Uterus (tissue), 4 donors: ENCODE measurements at places on chromosomes 12 and 14.

DNA sequence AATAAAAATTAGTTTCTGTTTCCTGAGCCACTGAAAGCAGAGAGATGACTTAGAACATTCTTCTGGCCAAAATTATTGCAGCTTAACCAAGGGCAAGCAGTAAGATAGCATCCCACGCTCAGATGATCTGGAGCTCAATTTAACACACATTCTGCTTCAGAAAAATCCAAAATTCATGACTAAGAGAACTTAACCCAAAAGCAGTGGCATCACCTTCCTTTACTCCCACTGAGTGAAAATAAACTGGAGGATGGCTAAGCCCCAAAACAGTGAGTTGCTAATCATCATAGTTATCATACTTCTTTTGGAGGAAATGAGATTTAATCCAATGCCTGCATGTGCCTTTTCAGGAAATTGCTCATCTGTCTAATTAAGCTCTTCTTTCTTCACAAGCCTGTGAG lies 195.4 kb downstream of the DUSP6 start:
- no peak overlapping the region for H3K27ac ChIP-seq
- H3K4me1 ChIP-seq, result no peaks in the 10 kb centered on the region
- no peaks in the 10 kb centered on the region for H3K36me3 ChIP-seq
- DNase-seq, result no peak
- H3K27me3 ChIP-seq, result no peaks in the 10 kb centered on the region

DNA sequence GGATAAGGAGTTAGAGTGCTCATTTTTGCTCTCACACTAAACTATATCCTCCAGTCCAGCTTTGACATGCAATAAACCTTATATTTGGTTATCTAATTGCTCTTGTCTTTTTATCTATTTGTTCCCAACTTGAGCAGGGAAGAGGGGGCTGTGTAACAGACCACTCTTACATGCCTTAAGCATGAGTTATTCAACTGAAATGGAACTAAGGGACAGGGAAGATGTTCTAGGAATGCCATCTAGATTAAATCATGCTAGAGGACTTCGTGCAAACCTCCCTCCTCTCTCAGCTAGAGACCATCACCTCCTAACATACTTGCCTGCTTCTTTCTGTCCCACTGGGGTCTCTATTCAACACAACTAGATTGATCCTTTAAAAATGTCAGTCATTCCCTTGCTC lies 20.6 kb downstream of the SPX start:
- H3K27me3 ChIP-seq, result no peaks in the 10 kb centered on the region
- H3K4me1 ChIP-seq, result no peaks in the 10 kb centered on the region
- DNase-seq, result no peak
- no peaks in the 10 kb centered on the region for H3K36me3 ChIP-seq
- no peak overlapping the region for H3K27ac ChIP-seq

- H3K4me1 ChIP-seq, result no peaks in the 10 kb centered on the region
- DNase-seq, result no peak
- no peak overlapping the region for H3K27ac ChIP-seq
- no peaks in the 10 kb centered on the region for H3K27me3 ChIP-seq
- no peaks in the 10 kb centered on the region for H3K36me3 ChIP-seq
These were observed 6.8 kb upstream of the KRT83 start for GRCh38 chr12:52327830-52328500.

DNA sequence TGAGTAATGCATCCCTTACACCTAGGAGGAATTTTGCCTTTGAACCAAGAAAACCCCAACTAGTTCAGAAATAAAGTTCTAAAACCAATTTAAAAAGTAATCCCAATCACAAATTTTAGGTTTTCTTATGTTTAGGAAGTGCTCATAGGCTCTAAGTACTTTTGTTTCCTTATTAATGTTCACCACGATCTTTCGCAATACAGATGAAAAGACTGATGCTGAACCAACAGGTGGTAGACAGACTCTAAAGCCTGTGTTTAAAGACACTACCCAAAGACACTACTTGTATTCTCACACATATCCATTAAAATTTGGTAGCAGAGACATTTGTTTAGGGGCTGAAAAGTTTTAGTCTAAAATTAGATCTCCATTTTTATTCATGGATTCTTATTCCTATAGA lies 10.6 kb upstream of the PHLDA1 start:
- H3K36me3 ChIP-seq, result no peaks in the 10 kb centered on the region
- H3K27ac ChIP-seq, result no peak overlapping the region
- H3K27me3 ChIP-seq, result no peaks in the 10 kb centered on the region
- H3K4me3 ChIP-seq, result no peak overlapping the region
- H3K4me1 ChIP-seq, result no peaks in the 10 kb centered on the region

- H3K4me3 ChIP-seq, result no peak overlapping the region
- no peaks in the 10 kb centered on the region for H3K27me3 ChIP-seq
- DNase-seq, result no peak
These were observed 35.4 kb downstream of the RAD52 start for GRCh38 chr12:913919-914698.

DNA sequence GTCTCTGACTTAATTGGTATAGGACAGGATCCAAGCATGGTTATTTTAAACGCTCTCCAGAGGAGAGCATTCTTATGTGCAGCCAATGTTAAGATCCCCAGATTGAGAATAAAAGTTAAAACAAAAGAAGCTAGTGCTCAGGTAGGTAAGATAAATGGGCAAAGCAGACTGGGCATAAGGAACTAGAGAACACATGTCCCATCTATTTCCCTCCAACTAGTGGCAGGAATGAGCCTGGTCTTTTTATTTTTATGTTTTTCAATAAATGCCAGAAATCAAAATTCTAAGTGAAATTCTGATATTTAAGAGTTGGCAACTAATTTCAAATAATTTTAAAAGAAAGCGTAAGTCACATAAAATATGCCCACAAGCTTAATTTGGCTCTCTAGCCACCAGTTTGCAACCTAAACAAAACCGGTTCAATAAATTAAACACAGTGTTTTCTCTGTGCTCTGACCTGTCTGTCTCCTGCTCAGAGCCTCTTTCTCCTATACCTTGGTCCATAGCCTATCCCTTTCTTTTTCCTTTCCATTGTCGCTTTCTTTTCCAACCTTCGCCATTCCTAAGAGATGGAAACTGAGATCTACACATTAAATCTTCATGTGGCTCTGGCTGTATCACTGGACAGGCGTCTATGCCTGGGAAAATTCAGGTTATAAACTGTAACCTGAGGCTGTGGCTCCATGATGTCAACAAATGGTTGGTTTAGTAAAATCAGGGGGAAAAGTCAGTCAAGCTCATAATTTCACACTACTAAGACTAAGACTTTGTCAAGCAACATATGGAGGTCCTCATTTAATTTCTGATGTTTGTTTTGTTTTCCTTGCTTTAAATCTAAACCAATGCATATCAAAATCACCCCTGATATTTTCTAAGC lies 5.5 kb downstream of the SLC38A1 start:
- no peak overlapping the region for H3K4me3 ChIP-seq
- no peak for DNase-seq
- no peaks in the 10 kb centered on the region for H3K27me3 ChIP-seq

GRCh38 chr14:50423529-50423928 lies 26.8 kb upstream of the CDKL1 start:
- no peak for DNase-seq
- no peaks in the 10 kb centered on the region for H3K36me3 ChIP-seq
- H3K4me1 ChIP-seq, result no peaks in the 10 kb centered on the region
- no peak overlapping the region for H3K4me3 ChIP-seq
- no peak overlapping the region for H3K27ac ChIP-seq

GRCh38 chr12:71242511-71242910 lies 84.7 kb upstream of the TSPAN8 start:
- H3K27me3 ChIP-seq, result no peaks in the 10 kb centered on the region
- H3K4me3 ChIP-seq, result no peak overlapping the region
- DNase-seq, result no peak
- no peaks in the 10 kb centered on the region for H3K4me1 ChIP-seq
- H3K27ac ChIP-seq, result no peak overlapping the region

GRCh38 chr14:68796418-68797101 lies 3.7 kb upstream of the ZFP36L1 start:
- no peaks in the 10 kb centered on the region for H3K4me1 ChIP-seq
- no peaks in the 10 kb centered on the region for H3K27me3 ChIP-seq
- peak; percentile 35 for DNase-seq
- H3K27ac ChIP-seq, result peak overlapping the region; percentile 96
- H3K4me3 ChIP-seq, result peak overlapping the region; percentile 96

- H3K36me3 ChIP-seq, result no peaks in the 10 kb centered on the region
- no peak overlapping the region for H3K27ac ChIP-seq
- no peak overlapping the region for H3K4me3 ChIP-seq
- H3K4me1 ChIP-seq, result no peaks in the 10 kb centered on the region
- peak; percentile 56 for DNase-seq
- no peaks in the 10 kb centered on the region for H3K27me3 ChIP-seq
These were observed 1.5 kb upstream of the KRT6A start for GRCh38 chr12:52494518-52494917.

DNA sequence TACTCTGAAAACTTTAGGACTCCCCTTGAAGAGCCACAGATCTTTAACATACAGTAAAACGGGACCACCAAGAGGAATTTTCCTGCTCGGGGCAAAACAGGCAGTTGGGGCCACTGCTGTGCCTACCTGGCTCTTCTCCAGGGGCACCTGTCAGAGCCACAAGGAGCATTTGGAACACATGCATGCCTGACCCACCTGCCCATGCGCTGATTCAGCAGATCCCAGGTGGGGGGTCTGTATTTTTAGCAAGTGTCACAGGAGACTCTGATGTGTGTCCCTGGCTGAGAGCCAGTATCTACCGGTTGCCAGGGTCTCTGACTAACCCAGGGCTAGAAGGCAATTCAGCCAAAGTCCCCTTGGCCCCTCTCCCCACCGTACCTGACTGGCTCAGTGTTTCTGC lies 6.5 kb downstream of the CTDSP2 start:
- DNase-seq, result no peak
- H3K27ac ChIP-seq, result peak overlapping the region; percentile 96
- no peaks in the 10 kb centered on the region for H3K36me3 ChIP-seq
- H3K4me1 ChIP-seq, result peaks cover 57% of the 10 kb centered on the region

GRCh38 chr14:23829736-23830471 lies 123.7 kb upstream of the DHRS4 start:
- no peaks in the 10 kb centered on the region for H3K36me3 ChIP-seq
- no peaks in the 10 kb centered on the region for H3K4me1 ChIP-seq
- H3K4me3 ChIP-seq, result no peak overlapping the region
- H3K27me3 ChIP-seq, result no peaks in the 10 kb centered on the region
- no peak for DNase-seq

DNA sequence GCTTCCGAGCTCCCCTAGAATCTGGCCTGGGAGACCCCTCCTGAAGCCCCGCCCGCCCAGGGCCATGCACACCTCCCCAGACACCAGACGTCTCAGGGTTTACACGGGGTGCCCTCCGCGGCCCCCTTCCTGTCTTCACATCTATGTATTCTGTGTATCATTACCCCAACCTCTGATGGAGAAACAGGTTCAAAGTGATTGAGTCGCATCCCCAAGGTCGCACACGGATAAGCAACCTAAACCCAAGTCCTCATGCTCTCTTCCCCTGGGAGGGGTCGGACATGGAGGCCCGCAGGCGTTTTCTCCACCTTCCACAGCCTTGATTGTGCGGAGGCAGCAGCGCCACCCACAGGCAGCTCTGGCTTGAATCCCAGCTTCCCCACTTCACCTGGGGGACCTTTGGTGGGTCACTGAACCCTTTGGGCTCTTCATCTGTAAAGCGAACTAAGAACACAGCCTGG lies 237.3 kb downstream of the BCL11B start:
- no peaks in the 10 kb centered on the region for H3K36me3 ChIP-seq
- DNase-seq, result no peak
- peak overlapping the region; percentile 36 for H3K27ac ChIP-seq

DNA sequence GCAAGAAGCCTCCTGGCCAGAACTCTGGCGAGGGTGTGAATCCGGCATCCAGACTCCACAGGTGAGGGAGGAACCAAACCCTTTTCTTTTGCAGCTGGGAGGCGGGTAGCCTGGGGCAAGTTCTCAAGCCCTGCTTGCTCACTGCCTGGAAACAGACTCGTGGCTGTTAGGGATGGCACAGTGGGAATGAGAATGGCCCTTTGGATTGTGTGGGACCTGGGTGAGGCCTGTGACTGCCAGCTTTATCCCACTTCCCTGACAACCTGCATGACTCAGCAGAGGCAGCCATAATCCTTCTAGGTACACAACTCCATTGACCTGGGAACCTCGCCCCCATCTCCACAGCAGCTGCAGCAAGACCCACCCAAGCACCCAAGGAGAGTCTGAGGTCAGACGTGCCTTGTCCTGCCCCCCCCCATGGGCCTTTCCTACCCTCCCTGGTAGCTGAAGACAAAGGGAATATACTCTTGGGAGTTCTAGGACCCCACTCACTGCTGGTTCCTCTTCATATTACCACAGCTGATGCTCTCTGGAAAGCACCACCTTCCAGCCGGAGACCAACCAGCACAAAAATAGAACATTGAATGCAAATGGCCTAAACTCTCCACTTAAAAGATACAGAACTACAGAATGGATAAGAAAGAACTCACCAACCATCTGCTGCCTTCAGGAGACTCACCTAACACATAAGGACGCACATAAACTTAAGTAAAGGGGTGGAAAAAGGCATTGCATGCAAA lies 5.1 kb upstream of the GPR33 start:
- H3K27me3 ChIP-seq, result no peaks in the 10 kb centered on the region
- no peak for DNase-seq
- no peaks in the 10 kb centered on the region for H3K4me1 ChIP-seq
- H3K36me3 ChIP-seq, result no peaks in the 10 kb centered on the region
- H3K27ac ChIP-seq, result no peak overlapping the region

DNA sequence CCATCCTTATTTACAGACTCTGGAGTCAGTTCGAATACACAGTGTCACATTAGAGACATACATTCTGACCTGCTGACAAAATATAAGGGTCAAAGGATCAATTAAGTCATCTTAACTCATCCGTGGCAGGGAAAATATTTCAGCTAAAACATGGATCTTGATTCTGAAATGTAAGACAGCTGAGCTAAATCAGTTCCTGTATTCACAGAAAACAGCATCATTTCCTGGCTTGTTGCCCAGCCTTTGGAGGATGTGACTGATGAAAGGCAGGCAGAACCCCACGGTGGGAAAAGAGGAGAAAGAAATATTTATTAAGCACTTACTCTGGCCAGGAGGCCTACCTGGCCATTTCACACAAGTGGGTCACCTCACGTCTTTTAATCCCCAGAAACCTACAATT lies 101.9 kb downstream of the GAS2L3 start:
- H3K27me3 ChIP-seq, result no peaks in the 10 kb centered on the region
- no peak overlapping the region for H3K4me3 ChIP-seq
- no peak overlapping the region for H3K27ac ChIP-seq
- no peaks in the 10 kb centered on the region for H3K36me3 ChIP-seq

DNA sequence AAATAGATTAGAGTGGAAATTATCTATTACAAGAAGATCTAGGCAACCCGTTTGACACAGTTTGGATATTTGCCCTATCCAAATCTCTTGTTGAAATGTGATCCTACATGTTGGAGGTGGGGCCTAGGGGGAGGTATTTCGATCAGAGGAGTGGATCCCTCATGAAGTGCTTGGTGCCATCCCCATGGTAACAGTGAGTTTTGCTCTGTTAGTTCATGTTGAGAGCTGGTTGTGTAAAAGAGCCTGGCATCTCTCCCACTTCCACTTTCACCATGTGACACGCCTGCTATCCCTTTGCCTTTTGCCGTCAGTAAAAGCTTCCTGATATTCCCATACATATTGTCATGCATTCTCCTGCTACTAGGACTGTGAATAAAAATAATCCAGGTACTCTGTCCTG lies 66.4 kb upstream of the FLRT2 start:
- no peak overlapping the region for H3K4me3 ChIP-seq
- H3K27me3 ChIP-seq, result no peaks in the 10 kb centered on the region
- DNase-seq, result no peak
